ENCODE measurements at places on chromosomes 12 and 14. TPM values are rescaled to one million over a fixed set of nuclear protein-coding genes. Genes with fewer than 3 reads are reported as not detected.
A peak's percentile ranks its signal among the peaks of the same experiment; 100 is the strongest.

GRCh38 chr14:95040708-95041476 lies 116.4 kb downstream of the DICER1 start:
- no peak for DNase-seq

DNA sequence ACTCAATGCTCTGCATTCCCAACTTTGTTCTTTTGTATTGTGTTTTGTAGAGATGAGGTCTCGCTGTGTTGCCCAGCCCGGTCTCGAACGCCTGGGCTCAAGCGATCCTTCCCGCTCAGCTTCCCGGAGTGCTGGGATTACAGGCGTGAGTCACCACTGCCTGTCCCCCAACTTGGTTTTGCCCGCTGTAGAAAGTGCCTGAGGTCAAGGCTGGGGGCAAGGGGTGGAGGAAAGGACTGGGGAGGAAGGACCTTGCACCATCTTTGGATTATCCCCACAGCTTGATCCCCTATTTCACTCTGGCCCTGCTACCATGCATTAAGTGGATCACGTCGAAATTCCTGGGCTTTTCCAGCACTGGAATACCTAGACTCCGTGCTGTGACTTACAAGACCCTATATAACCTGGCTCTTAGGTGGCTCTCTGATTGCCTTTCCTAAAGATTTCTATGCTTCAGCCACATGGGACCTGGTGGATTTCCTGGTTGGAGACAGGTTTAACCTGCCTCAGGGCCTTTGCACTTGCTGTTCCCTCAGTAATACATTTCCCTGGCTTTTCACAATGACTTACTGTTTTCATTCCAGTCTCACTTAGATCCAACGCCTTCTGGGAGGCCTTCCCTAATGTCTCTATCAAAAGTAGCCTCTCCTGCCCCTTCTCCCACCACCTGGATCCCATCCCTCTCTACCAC lies 608 bp upstream of the PIANP start:
- no peak for DNase-seq

The ACVRL1 gene
- 105 TPM for total RNA-seq

The ANHX gene
- total RNA-seq, result not detected

DNA sequence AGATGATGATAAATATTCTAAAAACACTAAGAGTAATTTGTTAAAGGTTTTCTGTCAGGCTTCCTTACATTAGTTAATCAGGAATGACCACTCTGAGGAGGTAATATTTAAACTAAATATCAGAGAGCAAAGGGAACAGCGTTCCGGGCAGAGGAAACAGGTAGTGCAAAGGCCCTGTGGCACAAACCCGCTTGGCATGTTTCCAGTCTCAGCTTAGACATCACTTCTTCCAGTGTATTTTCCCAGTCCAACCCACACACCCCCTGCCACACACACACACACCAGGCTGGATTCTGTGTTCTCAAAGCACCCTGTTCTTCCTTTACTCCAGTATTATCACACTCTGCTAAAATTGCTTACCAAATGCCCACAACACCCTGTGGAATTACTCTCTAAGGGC lies 247.1 kb downstream of the RPS29 start:
- DNase-seq, result no peak

DNA sequence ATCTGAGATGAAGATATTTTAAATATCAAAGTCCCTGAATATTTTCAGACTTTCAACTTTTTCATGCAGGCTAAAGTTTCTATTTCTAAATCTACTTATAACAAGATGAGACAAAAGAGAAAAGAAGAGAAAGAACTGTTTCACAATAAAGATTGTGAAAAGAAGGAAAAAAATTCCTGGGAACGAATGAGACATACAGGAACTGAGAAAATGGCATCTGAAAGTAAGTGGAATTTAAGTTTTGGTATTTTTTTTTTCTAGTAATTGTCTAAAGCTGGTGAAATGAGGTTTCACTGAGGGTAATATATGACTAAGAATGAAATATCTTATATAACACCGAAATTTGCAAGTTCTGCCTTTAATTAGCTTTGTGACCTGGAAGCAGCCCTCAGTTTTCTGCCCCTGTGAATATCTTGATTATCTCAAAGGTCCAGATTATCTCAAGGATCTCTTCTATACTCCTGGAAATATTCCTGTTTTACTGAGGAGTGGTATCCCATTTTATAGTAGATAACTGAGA lies 55.7 kb upstream of the PRPF39 start:
- DNase-seq, result no peak

DNA sequence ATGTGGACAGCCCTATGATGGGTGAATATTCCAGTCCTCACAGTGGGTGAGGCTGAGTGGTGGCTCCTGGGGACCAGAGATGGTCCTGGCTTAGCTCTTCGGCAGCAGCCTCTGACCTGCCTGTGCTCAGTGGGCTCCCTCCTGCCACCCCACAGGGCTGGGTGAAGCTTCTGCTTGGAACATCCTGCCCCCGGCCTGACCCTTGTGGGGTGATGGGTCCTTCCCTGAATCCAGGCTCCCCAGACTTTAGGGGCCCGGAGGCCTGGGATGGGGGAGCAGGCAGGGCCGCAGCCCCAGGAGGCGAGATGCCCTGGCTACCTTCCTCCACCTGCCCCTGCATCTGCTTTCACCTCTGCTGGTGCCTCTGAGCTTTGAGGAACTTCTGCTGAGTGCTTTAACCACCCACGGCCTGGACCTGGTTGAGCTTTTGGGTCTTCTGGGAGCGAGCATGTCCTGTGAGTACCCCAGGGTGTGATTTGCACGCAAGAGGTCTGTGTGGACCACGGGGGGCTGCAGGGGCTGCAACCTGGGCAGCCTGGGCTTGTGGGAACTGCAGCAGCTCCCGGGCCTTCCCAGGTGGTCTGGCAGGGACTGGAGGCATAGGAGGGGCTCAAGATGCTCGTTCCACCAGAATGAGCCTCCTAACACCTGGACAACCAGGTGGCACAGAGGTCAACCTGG lies 159.5 kb downstream of the KIF26A start:
- no peak for DNase-seq

- DNase-seq, result no peak
These were observed 38.8 kb downstream of the MAP3K9 start for GRCh38 chr14:70770490-70770889.

DNA sequence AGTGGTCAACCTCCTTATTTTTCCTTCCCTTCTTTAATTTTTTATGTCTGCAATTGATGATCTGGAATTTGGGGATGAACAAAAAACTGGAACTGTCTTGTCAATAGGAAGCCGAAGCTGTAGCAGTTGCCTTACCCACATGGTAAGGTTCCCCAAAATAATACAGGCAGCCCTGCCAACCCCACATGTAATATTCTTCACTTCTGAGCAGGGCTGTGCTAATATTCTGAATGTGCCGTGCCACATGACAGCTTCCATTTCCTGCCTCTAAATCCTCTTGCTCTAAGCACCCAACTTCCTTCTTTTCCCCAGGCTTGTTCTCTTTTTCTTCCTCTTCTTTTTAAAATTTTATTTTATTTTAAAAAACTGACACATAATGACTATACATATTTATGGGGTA lies 39.6 kb downstream of the GPATCH2L start:
- DNase-seq, result no peak

The DAO gene
- not detected for total RNA-seq

- peak; percentile 15 for DNase-seq
These were observed 694 bp downstream of the AKAP5 start for GRCh38 chr14:64465831-64466554.

The PRH2 gene
- not detected for total RNA-seq

DNA sequence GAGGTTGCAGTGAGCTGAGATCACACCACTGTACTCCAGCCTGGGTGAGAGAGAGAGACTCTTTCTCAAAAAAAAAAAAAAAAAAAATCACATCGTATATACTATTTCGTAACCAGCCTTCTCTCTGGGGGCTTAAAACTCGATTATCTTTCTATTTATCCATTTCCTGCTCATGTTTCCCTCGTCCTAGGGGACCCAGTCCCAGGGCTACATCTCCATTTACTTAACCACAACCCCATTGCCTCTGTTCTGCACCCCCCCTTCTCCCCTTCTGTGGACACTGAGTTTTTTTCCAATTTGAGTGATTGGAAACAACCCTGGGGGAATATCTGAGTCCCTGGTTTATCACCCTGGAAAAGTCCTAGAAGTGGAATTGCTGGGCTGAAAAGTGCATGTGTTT lies 36.2 kb upstream of the YY1 start:
- DNase-seq, result no peak

DNA sequence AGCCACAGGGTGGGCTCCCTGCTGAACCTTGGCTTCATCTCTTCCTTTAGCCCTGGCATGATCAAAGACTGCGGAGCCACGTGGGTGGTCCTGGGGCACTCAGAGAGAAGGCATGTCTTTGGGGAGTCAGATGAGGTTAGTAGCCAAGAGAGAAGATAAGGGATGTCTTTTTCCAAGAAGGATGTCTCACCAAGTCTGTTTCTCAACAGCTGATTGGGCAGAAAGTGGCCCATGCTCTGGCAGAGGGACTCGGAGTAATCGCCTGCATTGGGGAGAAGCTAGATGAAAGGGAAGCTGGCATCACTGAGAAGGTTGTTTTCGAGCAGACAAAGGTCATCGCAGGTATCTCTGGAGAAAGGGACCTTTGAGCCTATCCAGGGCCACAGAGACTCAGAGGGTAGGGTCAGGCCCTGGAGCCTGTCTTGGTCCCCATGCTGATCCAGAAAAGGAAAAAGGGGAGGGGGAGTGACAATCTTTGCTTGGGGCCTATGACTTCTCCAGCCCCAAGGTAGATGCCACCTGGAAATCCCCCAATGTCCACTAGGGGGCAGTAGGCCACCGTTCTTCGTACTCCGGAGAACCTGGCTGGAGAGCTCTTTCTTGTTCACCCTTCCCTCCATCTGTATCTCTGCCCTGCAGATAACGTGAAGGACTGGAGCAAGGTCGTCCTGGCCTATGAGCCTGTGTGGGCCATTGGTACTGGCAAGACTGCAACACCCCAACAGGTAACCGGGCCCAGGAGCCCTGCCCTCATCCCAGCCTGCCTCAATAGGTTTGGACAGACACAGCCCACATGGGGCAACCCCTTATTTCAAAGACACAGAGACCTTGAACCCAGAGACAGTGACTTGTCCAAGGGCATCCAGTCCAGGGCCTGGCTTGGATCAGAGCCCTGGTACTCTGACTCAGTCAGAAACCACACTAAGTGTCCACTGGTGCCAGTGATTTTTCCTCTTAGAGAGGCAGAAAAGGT lies 2.0 kb downstream of the TPI1 start:
- peak; percentile 85 for DNase-seq

DNA sequence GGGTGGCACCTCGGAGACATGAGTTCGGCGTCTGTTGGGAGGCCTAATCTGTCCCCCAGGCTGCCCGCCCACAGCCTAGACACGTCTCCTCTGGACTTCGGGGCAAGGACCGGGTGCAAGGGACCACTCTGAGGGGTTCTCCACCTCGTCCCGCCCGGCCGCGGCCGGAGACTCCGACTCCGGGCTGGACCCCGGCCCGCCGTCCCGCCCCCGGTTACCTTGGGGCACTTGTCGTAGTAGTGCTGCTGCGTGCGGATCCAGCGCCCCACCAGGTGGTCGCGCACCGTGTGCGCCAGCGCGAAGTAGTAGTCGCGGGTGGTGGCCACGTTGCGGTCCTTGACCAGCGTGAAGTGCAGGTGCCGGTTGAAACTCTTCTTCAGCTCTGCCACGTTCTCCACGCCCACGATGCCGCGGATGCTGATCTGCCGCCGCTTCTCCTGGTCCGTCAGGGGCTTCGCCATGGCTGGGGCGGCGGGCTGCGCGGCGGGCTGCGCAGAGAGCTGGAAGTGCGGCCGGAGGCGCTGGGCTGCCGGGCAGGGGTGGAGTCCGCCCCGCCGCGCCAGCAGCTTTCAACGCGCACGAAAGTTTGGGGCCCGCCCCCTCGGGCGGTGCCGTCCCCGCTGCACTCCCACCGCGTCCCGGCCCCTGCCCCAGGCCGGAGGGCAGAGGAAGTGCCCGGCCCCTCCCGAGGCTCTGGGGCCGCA lies at the start of gene PYGL:
TSS of gene PYGL (minus strand) at position 541 of the 704 bp plus-strand sequence. CDS start at position 461, 80 bp downstream.
- DNase-seq, result peak; percentile 73

The NFE2 gene
- total RNA-seq, result 0.63 TPM

- no peak for DNase-seq
These were observed at the start of gene KIF26A for GRCh38 chr14:104138098-104138717. Gene KIF26A (plus strand): TSS chr14:104138587. CDS start chr14:104138723, 136 bp downstream.

- DNase-seq, result no peak
These were observed 43.9 kb downstream of the EFCAB11 start for GRCh38 chr14:89910691-89911009.

The PPM1A gene
- 42.7 TPM for total RNA-seq

- DNase-seq, result no peak
These were observed 5.7 kb upstream of the CCND2 start for GRCh38 chr12:4267704-4268328.

DNA sequence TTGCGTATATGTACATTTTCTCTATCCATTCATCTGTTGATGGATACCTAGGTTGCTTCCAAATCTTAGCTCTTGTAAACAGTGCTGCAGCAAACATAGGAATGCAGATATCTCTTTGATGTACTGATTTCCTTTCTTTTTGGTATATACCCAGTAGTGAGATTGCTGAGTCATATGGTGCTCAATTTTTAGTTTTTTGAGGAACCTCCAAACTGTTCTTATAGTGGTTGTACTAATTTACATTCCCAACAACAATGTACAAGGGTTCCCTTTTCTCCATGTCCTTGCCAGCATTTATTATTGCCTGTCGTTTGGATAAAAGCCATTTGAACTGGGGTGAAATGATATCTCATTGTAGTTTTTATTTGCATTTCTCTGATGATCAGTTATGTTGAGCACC lies 44.3 kb downstream of the PELI2 start:
- no peak for DNase-seq

GRCh38 chr12:15863984-15864383 lies 18.2 kb upstream of the STRAP start:
- no peak for DNase-seq

- peak; percentile 42 for DNase-seq
These were observed 139.3 kb downstream of the CALM1 start for GRCh38 chr14:90536092-90536491.

GRCh38 chr14:64422756-64423155 lies 34.6 kb downstream of the MTHFD1 start:
- DNase-seq, result no peak

The PRR13 gene
- 79.5 TPM for total RNA-seq

DNA sequence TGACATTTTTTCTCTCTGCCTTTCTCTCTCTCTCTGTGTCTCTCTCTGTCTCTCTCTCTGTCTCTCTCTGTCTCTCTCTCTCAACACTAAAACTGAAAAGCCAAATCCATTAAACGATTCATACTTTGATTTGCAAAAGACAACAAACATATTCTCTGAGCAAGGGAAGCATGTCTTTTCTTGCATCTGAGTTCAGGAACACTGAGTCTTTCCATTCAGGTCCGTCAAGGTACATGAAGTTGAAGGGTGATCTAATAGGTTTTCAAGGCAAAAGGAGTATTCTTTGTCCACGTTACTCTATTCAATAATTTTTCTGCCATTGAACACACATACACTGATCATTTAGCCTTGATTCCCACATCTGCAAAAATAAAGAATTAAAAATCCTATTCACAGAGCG lies 900.9 kb downstream of the BCL11B start:
- no peak for DNase-seq

Measured in thyroid gland (tissue), 4 donors.